Activated CD4-positive, CD25-positive, alpha-beta regulatory T cell treated with anti-CD3 and anti-CD28 coated beads, Interleukin-2, amount 50 U/mL, for 24 hours (primary cell): ENCODE measurements at places on chromosomes 1 and 21.

- no peak for ATAC-seq
Observed at GRCh38 chr1:147721716-147722115, 38.7 kb downstream of the GJA5 start.

GRCh38 chr1:219445864-219446263 is 167.0 kb downstream of the ZC3H11B start:
- no peak for ATAC-seq

DNA sequence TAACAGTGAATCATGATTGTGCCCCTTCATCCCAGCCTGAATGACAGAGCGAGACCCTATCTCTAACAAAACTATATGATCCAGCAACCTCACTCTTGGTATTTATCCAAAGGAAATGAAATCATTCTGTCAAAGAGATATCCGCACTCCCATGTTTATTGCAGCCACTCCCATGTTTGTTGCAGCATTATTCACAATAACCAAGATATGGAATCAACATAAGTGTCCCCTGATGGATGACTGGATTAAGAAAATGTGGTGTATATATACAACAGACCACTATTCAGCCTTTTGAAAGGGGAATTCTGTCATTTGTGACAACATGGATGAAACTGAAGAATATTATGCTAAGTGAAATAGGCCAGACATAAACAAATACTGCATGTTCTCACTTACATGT is 44.4 kb downstream of the TRMT1L start:
- ATAC-seq: no peak

- ATAC-seq: peak; percentile 26
Observed at GRCh38 chr1:43270421-43271095, 775 bp downstream of the TMEM125 start.

- no peak for ATAC-seq
Observed at GRCh38 chr1:153968000-153968363, 280 bp downstream of the CREB3L4 start.

- ATAC-seq: no peak
Observed at GRCh38 chr1:204400882-204401510, 10.6 kb downstream of the PPP1R15B start.

GRCh38 chr21:35328856-35329455 is 279.9 kb upstream of the RUNX1 start:
- ATAC-seq: no peak

- ATAC-seq: peak; percentile 2
Observed at GRCh38 chr1:193538003-193538354, 351.6 kb upstream of the B3GALT2 start.

- ATAC-seq: no peak
Observed at GRCh38 chr1:34696981-34697380, 57.9 kb upstream of the GJB5 start.

- peak; percentile 15 for ATAC-seq
Observed at GRCh38 chr1:204320382-204320804, 39.3 kb downstream of the PLEKHA6 start.

DNA sequence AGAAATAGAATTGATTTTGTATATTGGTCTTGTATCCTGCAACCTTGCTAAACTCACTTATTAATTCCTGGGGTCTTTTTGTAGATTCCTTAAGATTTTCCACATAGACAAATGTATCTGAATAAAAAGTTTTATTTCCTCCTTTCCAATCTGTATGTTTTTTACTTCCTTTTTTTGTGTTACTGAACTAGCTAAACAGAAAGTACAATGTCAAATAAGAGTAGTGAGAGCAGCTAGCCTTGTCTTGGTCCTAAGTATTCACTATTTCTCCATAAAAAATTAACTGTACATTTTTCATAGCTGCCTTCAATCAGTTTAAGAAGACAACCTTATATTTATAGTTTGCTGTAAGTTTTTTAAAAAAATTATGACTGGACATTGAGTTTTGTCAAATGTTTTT is 74.9 kb downstream of the FASLG start:
- no peak for ATAC-seq

GRCh38 chr1:93615582-93616150 is 66.0 kb downstream of the BCAR3 start:
- peak; percentile 84 for ATAC-seq

DNA sequence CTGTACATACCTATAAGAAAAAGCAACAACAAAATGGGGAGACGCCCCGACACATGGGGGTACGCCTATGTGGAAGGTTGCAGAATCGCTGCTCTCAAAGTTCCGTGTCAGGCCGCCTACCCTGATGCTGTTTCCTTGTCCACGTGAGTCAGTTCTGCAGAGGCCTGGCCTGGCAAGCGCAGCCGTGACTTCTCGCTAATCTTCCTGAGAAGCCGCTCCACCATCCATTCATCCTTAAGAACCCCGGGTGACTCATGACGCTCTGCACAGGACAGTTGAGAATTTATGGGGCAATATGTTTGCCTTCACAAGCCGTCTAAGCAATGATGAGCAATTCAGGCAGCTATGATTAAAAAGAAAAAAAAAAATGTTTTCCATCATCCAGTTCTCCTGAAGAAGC is 122.3 kb upstream of the TMPRSS2 start:
- ATAC-seq: no peak

- no peak for ATAC-seq
Observed at GRCh38 chr1:202844935-202845334, 34.2 kb downstream of the PCAT6 start.

DNA sequence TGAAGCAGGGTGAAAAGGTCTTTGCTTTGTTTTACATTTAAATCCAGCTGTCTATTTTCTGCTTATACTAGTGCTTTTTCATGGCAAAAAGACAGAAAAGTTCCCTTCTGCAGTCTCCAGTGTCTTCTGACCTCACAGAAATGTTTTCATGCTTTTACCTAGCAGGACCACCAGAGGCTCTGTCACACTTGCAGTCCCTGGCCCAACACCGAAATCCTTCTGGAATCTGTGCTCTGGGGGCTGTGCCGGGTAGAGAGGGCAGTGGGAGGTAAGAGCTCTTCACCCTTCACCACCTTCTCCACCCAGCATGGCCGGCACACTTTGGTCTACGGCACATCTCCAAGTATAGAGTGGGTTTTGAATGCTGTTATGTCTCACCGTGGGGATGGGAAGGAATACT is 20.8 kb downstream of the GNAT2 start:
- ATAC-seq: no peak

GRCh38 chr1:230537456-230537855 is 104.8 kb upstream of the COG2 start:
- no peak for ATAC-seq
